LHCN-M2 (cell line): ENCODE measurements at places on chromosomes 7 and 10. TPM values are rescaled to one million over a fixed set of nuclear protein-coding genes. Genes with fewer than 3 reads are reported as not detected.
A peak's percentile ranks its signal among the peaks of the same experiment; 100 is the strongest.

The AGR2 gene
- not detected in 2 replicates for total RNA-seq

GRCh38 chr7:142439739-142440138 is 181.9 kb upstream of the PRSS58 start:
- DNase-seq, result no peak

DNA sequence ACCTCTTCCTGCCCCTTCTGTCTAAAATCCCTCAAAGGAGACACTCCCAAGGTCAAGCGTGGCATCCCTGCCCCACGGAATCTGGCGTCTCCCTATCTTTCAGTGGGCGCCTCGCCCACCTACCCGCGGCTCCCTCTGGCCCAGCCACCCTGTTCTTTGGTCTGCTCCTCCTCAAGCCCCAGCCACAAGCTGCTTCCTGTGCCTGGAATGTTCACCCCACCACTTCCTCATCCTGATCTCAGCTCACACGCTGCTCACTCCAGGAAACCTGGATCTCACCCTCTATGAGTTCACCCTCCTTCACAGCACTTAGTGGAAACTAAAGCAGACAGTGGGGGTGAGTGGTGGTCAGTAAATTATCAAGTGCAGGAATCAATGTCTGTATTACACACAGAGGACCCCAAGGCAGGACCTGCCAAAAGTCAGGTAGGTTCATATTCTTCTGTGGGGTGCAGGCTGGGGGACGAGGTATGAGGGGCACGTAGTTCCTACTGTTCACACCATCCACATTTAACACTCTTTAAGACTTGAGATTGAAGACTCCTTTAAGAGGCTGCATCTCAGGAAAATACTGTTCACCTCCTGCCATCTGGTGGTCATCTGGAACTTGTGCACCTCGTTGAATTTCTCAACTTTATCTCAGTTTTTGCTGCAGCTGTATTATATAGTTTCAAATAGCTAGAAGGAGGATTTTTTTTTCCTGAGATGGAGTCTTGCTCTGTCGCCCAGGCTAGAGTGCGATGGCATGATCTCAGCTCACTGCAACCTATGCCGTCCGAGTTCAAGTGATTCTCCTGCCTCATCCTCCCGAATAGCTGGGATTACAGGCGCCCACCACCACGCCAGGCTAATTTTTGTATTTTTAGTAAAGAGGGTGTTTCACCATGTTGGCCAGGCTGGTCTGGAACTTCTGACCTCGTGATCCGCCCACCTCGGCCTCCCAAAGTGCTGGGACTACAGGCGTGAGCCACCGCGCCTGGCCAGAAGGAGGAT is 166.6 kb downstream of the ARHGAP21 start:
- DNase-seq, result peak; percentile 65

DNA sequence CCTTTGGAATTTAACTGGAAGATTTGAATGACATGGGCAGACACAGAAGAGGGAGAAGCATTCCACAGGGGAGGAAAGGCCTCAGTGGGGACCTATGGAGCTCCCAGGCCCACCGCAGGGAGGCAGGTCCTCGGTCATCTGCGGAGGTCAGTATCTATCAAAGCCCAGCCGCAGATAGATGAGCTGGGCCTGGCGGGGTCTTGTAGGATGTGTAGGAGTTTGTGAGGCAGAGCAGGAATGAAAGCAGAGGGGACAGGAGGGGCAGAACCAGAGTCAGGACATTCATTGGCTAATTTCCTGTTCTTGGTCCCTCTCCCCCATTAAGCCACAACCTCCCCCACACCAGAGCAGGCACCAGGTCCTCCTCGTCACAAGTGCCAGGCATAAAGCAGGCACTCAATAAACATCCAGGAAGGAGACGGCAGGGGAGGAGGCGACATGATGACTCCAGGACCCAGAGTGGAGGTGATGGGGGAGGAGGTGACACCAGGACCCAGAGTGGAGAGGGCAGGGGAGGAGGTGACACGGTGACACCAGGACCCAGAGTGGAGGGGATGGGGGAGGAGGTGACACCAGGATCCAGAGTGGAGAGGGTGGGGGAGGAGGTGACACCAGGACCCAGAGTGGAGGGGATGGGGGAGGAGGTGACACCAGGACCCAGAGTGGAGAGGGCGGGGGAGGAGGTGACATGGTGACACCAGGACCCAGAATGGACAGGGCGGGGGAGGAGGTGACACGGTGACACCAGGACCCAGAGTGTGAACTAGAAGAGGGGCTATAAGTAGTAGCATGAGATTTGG is 83.7 kb upstream of the PDGFA start:
- DNase-seq, result no peak

The GPRIN2 gene
- total RNA-seq, result not detected in 2 replicates

DNA sequence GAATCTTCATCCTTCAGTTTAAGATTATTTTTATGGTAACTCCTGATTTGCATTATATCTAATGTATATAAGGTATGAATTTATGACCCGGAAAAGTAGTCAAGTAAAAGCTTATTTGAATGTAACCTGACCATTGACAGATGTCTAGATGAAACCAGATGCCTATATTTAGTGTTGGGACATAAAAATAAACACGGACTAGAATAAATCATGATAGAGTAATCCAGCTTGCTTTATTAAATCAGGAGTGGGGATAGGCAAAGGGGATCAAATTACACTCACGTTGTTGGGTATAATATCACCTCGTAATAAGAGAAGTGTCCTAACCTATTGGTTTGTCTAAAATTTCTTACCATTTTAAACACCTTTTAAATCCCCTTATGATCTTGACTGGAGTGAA is 244.6 kb downstream of the AGMO start:
- no peak for DNase-seq

GRCh38 chr7:154881026-154881425 is 121.9 kb downstream of the PAXIP1 start:
- no peak for DNase-seq

DNA sequence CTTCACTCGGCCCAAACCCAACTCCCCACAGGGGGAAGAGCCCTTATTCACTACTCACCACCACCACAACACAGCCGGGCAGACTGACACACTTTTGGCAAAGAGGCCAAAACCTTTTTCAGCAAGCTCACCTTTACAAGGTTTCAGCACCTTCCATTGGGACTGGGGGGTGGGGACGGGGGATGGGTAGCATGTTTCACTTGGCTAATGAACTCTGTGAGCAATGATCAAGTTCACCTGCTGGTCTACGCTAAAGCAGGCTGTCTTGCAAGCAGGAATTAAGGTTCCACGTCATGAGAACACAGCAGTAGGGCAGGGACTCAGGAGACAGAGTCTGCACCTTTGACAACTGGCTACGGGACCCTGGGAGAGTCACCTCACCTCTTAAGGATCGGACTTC is 7.0 kb downstream of the FAM53B start:
- no peak for DNase-seq

DNA sequence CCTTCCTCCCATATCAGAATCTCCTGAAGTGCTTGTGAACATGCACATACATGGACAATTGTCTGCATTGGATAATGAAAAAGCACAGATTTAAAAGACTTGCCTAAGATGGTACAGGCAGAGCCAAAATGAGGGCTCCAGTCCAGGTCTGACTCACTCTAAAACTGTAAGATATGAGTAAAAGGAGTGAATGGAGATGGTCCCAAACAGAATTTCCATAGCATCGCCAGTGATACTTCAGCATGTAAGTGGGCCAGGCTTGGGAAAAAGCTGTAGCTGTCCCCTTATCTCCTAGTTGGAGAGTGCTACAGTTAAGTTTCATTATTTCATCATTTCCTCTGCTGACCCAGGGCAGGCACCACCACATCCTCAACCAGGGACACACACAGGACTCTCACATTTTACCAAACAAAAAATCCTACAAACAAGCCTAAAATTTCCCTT is 26.4 kb upstream of the IL6 start:
- peak; percentile 26 for DNase-seq

DNA sequence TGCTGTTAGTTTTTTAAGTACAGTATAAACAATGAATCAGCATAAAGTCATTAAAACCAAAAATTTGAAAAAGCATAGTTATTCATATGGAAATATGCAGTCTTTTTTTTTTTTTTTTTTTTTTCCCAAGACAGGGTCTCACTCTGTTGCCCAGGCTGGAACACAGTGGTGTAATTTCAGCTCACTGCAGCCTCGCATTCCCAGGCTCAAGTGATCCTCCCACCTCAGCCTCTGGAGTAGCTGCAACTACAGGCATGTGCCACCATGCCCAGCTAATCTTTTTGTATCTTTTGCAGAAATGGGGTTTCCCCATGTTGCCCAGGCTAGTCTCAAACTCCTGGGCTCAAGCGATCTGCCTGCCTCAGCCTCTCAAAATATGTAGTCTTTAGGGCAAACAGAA is 182.0 kb downstream of the SEMA3E start:
- no peak for DNase-seq

The MBL2 gene
- not detected in 2 replicates for total RNA-seq

The AKR1D1 gene
- total RNA-seq, result not detected in 2 replicates

GRCh38 chr7:90345595-90346335 is 751 bp upstream of the GTPBP10 start:
- DNase-seq, result peak; percentile 65

The FLNC gene
- 215 and 254 TPM in 2 replicates for total RNA-seq

The MOGAT3 gene
- not detected in 2 replicates for total RNA-seq

The STN1 gene
- total RNA-seq, result 33.0 and 37.9 TPM in 2 replicates

DNA sequence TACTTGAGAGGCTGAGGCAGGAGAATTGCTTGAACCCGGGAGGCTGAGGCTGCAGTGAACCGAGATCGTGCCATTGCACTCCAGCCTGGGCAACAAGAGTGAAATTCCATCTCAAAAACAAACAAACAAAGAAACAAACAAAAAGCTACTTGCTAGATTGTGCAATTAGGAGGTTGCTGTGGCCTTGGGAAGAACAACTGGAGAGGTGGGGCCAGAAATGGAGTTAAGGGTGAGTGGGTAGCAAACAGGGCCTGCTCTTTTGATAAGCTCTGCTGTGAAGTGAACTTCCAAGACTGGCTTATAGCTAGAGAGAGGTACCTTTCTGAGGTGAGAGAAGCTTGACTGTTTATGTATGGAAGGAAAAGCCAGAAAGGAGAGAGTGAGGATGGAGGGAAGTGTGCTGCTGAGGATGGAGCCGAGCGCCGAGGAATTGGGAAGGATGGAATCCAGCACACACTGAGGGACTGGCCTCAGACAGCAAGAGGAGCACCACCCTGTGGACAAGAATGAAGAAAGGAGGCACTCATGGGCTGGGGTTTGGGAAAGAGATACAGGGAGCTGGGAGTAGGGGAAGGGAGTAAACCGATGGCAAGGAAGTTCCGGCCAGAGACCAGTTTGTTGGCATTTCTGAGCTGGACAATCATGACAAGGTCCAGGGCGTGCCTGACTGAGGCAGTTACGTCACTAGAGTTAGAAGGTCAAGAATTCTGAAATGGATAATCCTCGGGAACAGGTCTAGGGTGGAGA is 7.0 kb upstream of the RPEL1 start:
- DNase-seq, result peak; percentile 76

The BAIAP2L1 gene
- total RNA-seq, result 2.9 TPM in 2 replicates

The ZNF488 gene
- total RNA-seq, result 0.11 TPM in 1 of 2 replicates, not detected in the other

- no peak for DNase-seq
These were observed 5.6 kb downstream of the BZW2 start for GRCh38 chr7:16651396-16652239.

DNA sequence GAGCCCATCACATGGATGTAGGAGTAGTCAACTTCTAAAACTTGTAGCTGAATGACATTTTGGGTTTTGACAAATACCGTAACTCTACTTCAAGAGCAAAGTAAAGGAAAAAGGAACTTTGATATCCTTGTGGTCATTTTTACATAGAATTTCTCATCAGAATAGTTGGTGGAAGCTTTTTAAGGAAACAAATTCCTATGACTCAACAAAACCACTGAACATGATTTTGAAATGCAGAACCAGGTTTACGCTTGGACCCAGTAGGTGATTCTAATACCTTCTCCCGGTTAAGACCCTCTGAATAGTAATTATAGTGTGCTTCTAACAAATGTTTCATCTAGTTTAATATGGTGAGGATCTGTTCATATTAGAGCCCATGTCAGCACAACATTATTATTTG is 307.8 kb downstream of the GPR37 start:
- DNase-seq, result peak; percentile 3

DNA sequence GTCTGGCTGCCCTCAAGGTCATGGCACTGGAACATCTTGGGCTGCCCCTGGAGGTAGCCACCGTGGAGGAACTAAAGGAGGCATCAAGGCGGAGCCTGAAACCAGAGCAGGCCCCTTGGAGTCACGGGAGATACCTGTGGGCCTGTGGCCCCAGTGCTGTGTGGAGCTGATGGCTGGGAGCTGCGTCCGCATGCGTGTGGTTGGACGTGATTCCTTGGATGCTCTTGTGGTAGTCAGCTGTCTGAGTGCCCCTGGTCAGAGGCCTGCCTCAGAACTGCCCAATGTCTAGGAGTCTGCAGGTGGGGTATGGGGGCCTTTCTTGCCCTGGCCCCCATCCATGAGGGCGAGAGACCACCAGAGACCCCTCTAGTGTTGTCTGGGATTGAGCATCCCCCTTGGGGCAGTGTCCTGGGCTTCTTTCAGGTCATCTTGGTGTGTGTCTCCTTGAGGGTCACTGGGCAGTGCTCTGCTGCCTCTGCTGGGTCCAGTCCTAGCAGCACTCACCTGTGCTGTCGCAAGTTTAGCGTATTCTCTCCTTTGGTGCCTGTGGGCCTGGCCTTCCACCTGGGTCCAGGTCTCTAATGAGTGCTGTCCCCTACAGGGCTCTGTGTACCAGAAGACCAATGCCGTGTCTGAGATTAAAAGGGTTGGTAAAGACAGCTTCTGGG is 8.1 kb downstream of the PGAM2 start:
- DNase-seq, result no peak

GRCh38 chr7:99171731-99172130 is 27.8 kb upstream of the SMURF1 start:
- no peak for DNase-seq

GRCh38 chr7:101094791-101095375 is 9.6 kb downstream of the TRIM56 start:
- peak; percentile 91 for DNase-seq

DNA sequence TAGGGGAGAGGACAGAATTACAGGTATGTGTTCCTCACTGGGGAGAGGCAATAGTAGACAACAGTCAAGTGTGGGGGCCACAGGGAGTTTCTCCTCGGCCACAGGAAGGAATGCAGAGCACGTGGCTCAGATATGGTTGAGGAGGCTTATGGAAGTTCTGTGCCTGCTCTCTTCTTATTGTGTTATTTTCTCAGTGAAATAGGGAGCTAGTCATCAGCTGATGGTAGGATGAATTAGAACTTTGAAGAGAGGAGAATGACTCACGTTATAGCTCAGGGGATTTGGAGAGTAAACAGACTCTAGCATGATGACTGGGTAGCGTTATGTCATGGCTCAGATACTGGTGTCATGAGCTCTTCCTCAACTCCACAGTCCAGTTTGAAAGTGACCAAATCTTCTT is 308.3 kb upstream of the IGFBP3 start:
- DNase-seq, result peak; percentile 97
